GM04503 (cell line): ENCODE measurements at places on chromosomes 2 and 18.

DNA sequence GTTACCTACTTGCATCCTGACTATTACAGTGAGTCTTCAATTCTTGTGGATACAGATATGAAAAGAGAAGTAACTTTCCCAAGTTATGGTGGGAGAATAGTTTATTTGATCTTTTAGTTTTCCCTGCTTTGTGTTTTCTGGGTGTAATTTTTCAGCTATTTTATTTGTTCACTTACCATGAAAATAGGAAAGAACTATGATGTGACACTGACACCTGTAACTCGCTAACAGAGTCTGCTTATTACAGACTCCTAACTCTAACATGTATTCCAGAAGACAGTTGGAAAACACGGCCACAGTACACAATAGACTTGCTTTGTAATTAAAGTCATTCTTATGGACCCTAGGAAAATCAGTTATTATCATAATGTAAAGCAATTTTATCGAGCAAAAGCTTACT lies 323.2 kb downstream of the LRRTM1 start:
- no peak for DNase-seq

DNA sequence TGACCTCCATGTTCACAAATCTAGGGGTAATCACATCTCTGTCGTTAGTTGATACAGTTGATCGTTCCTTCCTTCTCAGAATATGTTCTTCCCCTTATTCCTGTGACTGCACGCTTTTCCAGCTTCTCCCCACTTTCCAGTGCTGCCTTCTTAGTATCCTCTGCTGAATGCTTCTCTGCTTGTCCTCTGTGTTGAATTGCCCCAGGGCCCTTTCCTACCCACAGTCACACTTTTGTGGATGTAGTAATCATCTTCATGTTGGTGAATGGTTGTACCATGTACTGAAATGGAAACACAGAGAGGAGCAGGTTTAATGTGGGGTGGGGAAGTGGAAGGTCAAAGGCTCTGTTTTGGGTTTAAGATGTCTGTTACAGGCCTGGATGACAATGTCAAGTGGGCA lies 47.2 kb downstream of the EML6 start:
- no peak for DNase-seq

GRCh38 chr2:67256892-67257291 lies 140.2 kb upstream of the ETAA1 start:
- DNase-seq, result no peak

DNA sequence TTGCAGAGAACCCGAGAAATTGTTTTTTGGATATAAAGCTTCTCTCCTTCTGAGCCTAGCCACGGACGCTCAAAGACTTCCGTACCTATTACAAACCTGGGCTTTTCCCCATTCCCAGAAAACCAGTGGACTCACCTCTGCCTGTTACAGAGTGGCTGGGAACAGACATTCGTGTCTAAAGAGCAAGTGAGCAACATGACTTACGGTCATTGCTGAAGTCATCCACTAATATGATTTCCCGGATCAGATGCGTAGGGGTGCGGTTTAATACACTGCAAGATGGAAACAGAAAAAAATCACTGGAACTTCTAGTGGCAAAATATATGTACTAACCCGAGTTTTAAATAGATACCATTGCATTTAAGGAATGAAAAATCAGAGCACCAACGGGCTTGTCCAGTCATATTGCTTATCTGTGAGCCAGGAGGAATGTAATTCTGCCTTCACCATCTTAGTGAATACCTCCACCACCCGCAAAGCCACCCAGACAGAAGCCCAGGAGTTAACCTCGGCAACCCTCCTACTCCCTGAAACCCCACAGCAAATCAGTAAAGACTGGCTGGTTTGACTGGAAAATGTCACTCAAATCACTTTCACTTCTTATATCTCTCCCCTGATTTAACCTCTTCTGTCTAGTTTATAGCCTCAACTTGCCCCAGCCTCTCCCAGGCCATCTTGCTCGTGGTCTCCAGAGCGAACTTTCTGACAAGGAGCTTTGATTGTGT lies 151.1 kb upstream of the CAPN13 start:
- no peak for DNase-seq

GRCh38 chr2:193469251-193469650 lies 1274.5 kb upstream of the TMEFF2 start:
- no peak for DNase-seq

DNA sequence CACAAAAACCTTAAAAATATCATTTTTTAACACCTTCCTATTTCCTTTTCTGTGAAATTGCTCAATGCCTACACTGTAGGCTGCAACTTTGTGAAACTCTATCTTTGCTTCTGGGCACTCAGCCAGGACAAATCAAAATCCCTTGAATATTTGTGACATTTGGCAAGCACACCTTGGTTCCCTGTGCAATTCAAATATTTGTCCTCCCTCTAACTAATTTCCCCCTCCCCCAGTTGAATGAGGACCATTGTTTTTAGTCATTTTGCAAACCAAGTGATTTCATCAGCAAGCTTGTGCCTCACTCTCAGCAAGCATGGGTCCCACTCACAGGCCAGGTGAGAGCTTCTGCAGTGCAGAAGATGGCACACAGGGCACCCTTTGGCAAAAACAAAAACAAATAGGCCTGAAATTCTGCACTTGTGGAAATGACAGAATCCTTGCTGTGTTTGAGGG lies 541.5 kb downstream of the CNTNAP5 start:
- DNase-seq, result no peak

DNA sequence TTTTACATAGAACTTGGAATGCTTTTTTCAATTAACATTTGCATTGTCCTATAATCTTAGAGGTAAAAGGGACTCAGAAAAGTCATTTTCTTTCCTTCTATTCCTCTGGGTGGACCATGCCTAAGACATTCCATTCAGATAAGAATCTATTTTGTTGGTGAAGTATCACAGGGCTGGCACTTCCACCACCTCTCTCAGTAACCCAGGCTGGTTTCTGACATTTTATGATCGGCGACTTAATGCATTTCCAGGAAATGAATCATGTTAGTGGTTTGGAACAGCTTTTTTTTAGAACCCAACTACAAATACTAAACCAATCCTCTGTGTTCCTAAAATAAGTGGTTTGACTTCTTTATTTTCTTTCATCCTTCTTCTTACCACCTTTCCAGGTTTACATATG lies 27.0 kb downstream of the GAD1 start:
- DNase-seq, result peak; percentile 62

DNA sequence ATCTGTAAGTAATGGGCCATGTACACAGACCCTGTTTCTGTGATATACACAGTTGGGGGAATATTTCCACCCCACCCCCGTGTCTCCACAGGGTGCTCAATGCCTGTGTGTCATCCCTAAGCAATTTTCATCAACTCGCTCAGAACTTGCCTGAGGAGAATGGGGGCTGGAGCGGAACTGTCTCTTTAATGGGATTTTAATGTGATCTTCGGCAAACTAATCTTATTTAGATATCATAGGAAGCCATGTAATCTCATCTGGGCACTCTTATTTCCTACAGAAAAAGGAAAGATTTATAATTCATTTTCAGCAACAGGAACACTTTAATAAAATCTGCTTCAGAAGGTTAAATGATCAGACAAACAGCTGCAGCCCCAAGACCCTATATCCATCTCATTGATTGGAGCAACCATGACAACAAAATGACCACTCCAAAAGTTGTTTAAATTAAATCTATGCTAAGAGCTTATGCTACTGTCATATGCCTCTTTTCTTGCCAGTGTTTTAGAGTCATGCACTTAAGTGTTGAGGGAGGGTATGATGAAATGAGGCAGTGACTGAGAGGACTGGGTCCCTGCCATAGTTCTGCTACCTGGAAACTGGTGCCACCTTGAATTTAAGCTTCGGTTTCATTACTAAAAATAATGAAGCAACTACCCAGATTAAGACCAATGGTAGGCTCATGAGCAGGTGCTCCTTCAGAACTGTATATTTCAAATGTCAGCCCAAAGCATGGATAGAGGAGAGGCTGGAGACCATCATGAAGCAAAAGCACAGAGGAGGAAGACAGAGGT lies 183.1 kb upstream of the DDX18 start:
- DNase-seq, result no peak

DNA sequence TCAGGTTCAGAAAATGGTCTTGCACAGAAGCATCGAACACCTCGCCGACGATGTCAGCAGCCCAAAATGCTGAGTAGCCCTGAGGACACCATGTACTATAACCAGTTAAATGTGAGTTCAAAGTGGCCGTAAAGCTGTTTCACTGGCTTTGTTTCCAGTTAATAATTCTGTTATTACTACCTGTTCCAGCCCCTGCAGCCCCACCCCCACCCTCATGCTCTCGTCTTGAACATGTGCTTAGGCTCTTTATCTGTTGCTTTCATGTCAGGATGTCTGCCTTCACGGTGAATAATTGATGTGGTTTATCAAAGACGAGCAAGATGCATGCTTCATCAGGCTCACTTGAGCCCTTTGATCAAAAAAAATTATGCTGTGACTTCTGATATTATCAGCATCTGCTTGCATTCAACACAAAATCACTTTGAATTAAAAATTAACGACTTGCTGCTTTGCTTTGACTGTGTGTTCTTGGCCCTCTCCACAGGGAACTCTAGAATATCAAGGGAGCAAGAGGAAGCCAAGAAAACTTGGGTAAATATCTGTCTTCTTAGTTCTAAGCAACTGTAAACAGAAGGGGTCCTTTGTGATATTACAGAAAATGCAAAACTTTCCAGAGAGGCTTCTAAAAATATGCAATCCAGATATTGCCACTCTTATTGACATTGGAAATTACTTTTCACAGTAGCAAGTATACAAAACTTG lies 63.4 kb upstream of the SP5 start:
- DNase-seq, result no peak

DNA sequence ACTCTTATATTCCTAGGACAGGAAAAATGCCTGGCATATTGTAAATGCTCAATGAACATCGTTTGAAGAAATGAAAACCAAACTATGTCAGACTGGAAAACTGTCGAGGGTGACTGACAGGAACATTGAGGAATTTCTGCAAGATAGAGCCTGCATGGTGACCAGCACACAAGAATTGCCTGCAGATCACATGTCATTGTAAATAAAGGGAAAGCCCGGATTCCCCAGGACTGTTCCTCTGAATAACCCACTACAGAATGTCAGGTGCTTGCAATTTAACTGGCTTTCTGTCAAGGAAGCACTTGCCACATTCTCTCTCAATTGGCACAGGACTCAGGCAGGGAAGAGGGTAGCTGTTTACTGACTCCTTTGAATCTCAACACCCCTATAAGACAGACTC lies 129.0 kb upstream of the REG3G start:
- DNase-seq, result no peak

- no peak for DNase-seq
Measured at GRCh38 chr2:46009772-46010171, 287.4 kb upstream of the EPAS1 start.

GRCh38 chr18:13612196-13612997 lies 114.0 kb downstream of the FAM210A start:
- DNase-seq, result no peak

DNA sequence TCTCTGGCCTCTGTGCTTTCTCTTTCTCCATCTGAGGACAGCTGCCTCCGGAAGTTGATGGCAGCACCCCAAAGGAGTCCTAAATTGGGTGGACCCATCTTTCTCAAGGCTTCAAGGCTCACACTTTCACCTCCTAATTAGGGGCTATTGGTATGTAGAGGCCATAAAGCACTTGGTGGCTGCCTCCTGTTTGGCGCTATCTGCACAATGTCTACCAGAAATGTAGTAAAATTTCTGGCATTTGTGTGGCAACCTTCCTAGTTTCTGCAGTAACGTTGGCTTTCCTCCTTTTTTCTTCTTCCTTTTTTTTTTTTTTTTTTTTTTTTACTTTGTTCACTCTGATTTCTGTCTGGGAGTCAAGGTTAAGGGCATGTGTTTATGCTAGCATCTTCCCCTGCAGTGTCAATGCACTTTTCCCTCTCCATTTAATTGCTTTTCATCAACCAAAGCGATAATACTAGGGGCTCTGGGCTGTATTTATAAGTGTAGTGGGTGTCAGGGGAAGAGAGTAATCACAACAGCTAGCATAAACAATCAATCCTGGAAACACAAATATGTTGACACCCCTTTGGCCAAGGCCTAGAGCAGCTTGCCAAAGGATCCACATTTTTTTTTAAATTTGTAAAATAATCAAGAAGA lies 86.0 kb downstream of the TACR1 start:
- no peak for DNase-seq

DNA sequence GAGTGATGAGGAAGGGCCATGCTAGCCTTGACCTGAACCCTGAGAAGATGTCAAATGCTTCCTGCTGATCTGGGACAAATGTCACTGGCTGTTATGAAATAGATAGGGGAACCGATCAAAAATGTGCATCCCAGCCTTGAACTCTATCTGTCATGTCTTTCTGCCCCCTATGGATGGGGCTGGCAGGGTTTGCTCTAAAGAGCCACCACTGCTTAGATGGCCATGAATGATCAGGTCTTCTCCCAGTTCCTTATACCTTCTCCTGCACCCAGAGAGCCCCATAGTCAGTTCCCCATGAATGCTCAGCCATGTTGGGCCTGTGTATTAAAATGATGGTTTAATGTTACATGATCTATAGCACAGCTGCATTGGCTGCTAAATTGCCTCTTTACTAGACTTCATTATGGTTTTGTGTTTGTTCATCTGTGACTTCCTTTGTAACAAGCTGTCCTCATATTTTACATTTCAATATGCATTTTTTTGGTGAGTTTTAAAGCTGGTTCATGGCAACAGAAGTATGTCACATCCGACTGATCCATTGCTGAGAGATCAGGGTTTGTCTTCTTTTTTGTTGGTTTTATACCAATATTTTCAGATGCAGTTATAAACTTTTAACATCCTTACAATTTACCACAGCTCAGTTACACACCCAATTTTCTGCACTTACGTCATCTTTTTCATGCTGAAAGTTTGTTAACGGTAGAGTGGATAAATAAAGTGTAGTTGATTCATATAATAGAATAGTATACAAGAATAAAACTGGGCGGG lies 56.3 kb upstream of the SMAD2 start:
- no peak for DNase-seq

DNA sequence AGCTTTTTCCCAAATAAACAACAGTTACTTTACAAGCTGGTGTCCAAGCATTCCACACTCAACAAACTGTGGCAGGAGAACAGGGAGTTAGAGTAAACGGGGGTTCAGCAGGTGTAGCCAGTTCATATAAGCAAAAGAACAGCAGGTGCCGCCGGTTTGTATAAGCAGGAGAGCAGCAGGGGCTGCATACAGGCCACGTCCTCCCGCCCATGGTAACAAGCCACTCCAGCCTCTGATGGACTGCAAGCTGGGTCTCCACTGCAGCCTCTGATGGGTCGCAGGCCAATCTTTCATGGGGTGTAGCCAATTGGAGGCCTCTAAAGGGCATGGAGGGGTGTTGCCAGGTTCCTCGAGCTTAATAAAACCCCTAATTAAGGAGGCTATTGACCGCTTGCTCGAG lies 189.3 kb downstream of the ANKRD30B start:
- DNase-seq, result no peak

- DNase-seq, result no peak
Measured at GRCh38 chr2:176125772-176126054, 3.2 kb downstream of the HOXD9 start.

- DNase-seq, result no peak
Measured at GRCh38 chr2:215930505-215931253, 82.7 kb downstream of the MREG start.

- peak; percentile 27 for DNase-seq
Measured at GRCh38 chr2:63425606-63426005, 162.7 kb downstream of the WDPCP start.
